RWPE2 (cell line): ENCODE measurements at places on chromosomes 2 and 18.

GRCh38 chr2:20818820-20819219 is 4.1 kb downstream of the LDAH start:
- no peak for DNase-seq

GRCh38 chr18:49814147-49814499 is 790 bp upstream of the ACAA2 start:
- DNase-seq, result peak; percentile 51

DNA sequence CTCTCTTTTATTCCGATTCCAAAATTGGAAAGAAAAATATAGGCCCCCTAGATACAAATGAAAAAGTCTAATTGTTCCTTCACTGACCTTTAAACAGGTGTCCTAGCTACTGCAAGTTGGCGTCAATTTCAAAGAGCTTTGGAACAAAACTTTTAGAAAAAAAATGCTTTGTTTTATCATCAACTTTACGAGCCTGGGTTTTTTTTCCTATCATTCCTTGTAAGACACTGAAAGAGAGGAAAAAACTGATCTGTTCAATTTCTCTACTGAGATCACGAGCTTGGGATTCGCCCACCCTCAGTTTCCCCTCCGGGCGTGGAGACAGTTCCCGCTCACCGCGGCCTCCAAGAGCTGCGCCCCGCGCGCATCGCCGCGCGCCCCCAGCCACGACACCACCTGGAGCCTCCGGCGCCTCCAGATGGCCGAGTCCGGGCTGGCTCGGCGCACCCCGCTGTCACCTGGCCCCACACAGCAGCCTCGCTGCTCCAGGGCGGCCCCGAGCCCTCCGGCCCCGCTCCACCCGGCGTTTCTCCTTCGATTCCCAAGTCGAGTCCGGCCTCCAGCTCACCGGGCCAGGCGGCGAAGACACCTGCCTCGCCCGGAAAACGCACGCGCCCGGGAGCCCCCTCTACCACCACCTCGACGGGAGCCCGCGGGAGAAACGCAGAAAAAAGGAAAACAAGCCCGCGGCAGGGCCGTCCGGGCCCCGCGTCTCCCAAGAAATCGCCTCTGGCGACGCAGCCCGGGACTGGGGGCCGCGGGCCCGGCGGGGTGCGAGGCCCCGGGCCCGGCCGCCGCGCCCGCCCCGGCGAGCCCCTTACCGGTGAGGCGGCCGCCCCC is 656 bp downstream of the TBC1D8 start:
- DNase-seq, result no peak

- peak; percentile 24 for DNase-seq
These were observed 66.4 kb downstream of the KCNF1 start for GRCh38 chr2:10978090-10978670.

- no peak for DNase-seq
These were observed 102.0 kb downstream of the DCDC2C start for GRCh38 chr2:3805201-3805939.

GRCh38 chr2:159362816-159363251 is 76.3 kb upstream of the WDSUB1 start:
- no peak for DNase-seq

DNA sequence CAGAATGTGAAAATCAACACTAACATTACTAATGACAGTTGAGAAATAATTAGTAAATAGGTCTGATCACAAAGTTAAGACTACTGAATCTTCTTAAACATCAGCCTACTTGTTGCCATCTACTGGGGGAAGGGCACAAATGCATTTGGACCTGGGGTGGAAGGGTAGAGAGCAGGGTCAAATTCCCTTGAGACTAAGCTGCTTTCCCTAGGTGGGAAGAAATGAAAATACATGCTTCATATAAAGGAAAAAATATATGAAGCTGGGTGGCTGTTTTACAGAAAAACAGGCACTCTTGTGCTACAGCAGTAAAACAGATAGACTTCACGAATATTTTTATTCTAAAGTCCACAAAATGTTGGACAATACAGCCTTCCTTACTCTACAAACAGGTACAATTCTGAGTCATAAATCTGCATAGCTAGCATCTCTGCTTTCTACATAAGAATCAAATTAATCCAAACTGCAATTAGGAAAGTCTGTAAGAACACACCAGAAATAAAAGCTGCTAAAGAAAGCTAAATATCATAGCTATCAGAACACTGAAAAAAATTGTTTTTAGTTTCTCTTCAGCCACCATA is 10.9 kb downstream of the TRIP12 start:
- no peak for DNase-seq

GRCh38 chr2:237081596-237081995 is 4.1 kb upstream of the COPS8 start:
- DNase-seq, result no peak

- DNase-seq, result no peak
These were observed 31.6 kb downstream of the MARCO start for GRCh38 chr2:118973542-118973951.
